GM23338 (cell line): ENCODE measurements at places on chromosomes 4 and X. TPM values are rescaled to one million over a fixed set of nuclear protein-coding genes. Genes with fewer than 3 reads are reported as not detected.
A peak's percentile ranks its signal among the peaks of the same experiment; 100 is the strongest.

DNA sequence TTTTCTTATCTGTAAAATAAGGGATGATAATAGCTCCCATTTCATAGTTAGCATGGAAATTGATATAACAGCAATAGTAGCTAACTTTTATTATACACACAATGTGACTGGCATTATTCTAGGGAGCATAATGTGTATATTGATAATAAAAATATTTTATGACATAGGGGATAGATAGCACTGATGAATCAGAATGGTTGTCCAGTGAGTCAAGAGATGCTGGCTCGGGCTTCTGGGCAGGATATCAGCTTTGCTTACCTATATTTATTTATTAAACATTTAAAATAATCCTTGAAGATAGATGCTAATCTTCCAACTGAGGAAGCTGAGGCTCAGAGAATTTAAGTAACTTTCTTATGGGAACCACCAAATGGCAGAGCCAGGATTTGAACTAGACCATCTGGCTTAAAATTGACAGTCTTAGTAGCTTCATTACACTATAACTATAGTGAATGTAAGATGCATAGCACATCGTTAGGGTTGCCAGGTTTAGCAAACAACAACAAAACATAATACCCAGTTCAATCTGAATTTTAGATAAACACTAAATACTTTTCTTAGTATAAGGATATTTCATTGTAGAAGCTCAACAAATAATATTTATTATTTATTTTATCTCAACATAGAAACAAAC is 2.7 kb downstream of the AFP start:
- no peak overlapping the region for H3K27ac ChIP-seq
- no peaks in the 10 kb centered on the region for H3K27me3 ChIP-seq
- no peaks in the 10 kb centered on the region for H3K4me1 ChIP-seq
- DNase-seq: no peak

DNA sequence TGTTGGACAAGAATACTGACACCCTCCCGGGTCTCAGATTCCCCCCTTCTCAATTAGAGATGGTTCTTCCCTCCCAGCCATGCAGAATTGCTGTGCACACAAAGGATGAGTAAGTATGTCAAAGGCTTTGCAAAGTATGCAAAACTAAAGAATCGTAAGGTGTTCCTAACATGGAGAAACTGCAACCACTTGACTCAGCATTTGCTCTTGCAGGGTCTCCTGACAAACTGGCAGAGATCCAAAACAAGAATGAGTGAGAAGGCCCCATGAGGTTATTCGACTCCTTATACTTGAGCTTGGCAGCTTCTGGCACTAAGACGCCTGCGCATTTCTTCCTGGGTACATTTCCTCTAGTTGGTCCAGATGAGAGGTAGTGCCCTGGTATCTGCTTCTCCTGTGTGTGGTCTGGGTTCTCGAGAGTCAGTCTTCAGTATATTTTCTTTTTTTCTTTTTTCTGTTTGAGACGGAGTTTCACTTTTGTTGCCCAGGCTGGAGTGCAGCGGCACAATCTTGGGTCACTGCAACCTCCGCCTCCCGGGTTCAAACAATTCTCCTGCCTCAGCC is 8.2 kb downstream of the FAM184B start:
- no peak overlapping the region for H3K27ac ChIP-seq
- no peak for DNase-seq
- no peaks in the 10 kb centered on the region for H3K27me3 ChIP-seq
- H3K36me3 ChIP-seq: no peaks in the 10 kb centered on the region
- H3K4me1 ChIP-seq: no peaks in the 10 kb centered on the region

GRCh38 chrX:25034889-25035288 is 19.1 kb upstream of the ARX start:
- H3K36me3 ChIP-seq: no peaks in the 10 kb centered on the region
- no peak overlapping the region for H3K27ac ChIP-seq
- DNase-seq: peak; percentile 37
- no peaks in the 10 kb centered on the region for H3K27me3 ChIP-seq

GRCh38 chr4:74619931-74620702 is 174.2 kb downstream of the BTC start:
- H3K4me3 ChIP-seq: no peak overlapping the region
- H3K27me3 ChIP-seq: no peaks in the 10 kb centered on the region
- no peaks in the 10 kb centered on the region for H3K4me1 ChIP-seq
- no peak overlapping the region for H3K27ac ChIP-seq
- no peaks in the 10 kb centered on the region for H3K36me3 ChIP-seq
- DNase-seq: no peak

GRCh38 chr4:152480901-152481300 is 55.0 kb downstream of the FBXW7 start:
- no peaks in the 10 kb centered on the region for H3K4me1 ChIP-seq
- no peaks in the 10 kb centered on the region for H3K36me3 ChIP-seq
- H3K27me3 ChIP-seq: no peaks in the 10 kb centered on the region
- no peak for DNase-seq

- H3K4me1 ChIP-seq: peaks cover 43% of the 10 kb centered on the region
- DNase-seq: peak; percentile 21
- H3K27me3 ChIP-seq: no peaks in the 10 kb centered on the region
- H3K4me3 ChIP-seq: no peak overlapping the region
These were observed 16.1 kb downstream of the RNF4 start for GRCh38 chr4:2484993-2485392.

DNA sequence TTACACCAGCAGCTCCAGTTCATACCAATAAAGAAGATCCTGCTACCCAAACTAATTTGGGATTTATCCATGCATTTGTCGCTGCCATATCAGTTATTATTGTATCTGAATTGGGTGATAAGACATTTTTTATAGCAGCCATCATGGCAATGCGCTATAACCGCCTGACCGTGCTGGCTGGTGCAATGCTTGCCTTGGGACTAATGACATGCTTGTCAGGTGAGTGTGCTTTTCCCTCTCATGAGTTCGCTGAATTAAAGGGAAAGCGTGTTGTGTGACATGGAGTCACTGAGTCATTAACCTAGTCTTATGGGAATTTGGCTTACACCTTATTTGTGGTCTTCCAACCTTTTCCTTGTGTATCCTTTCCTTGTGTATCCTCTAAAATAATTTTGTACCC is 15.9 kb downstream of the TMEM165 start:
- no peaks in the 10 kb centered on the region for H3K27me3 ChIP-seq
- H3K27ac ChIP-seq: peak overlapping the region; percentile 40; the same call in 1 of the 2 replicates
- H3K4me1 ChIP-seq: peaks cover 17% of the 10 kb centered on the region; the same call in 1 of the 2 replicates
- no peak overlapping the region for H3K4me3 ChIP-seq
- no peak for DNase-seq

AMER1 gene
- 10.6 and 10.9 TPM in 2 replicates for total RNA-seq

UGT2A1 gene
- total RNA-seq: not detected in 2 replicates
